ENCODE measurements at places on chromosomes 3 and 15.

DNA sequence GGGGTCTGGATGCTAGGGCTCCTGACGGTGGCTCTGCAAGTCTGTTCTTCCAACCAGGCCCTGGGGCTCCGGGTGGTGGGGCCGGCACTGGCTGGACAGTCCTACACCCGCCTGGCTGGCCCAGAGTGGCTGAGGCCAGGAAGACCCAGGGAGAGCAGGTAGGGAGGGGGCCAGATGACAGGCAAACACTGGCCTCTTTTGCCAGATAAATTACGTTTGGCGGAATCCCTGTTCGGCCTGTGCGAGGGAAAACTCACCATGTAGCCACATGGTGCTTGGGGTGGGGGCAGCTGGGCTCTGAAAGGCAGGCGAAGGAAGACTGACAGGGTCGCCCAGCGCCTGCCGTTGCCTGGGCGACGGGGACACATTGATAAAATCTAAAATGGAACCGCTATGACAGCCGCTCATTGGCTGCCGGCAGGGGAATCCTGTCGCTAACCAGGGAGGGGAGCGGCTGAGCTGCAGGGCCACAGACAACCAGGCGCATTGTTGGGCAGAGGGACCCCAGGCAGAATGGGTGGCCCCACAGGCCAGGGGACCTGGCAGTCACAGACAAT is 30.4 kb downstream of the IQSEC1 start:
- DNase-seq, result no peak

DNA sequence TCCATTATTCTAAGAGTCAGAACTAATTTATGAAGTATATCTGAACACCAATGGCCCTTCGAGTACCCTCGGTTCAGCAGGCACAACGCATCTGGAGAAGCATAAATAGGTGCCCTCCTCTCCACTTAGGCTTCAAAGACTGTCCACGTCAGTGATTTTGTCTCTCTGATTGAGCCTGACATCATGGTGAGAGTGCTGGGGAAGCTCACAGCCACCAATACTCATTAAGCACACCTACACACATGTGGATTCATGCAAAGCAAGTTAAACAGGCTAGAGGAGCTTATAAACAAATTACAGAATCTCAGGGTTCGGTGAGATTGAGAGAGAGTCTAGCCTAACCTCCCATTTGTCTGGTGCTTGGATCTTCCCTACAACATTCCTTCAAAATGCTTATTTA is 3.6 kb downstream of the CLDN1 start:
- no peak for DNase-seq

DNA sequence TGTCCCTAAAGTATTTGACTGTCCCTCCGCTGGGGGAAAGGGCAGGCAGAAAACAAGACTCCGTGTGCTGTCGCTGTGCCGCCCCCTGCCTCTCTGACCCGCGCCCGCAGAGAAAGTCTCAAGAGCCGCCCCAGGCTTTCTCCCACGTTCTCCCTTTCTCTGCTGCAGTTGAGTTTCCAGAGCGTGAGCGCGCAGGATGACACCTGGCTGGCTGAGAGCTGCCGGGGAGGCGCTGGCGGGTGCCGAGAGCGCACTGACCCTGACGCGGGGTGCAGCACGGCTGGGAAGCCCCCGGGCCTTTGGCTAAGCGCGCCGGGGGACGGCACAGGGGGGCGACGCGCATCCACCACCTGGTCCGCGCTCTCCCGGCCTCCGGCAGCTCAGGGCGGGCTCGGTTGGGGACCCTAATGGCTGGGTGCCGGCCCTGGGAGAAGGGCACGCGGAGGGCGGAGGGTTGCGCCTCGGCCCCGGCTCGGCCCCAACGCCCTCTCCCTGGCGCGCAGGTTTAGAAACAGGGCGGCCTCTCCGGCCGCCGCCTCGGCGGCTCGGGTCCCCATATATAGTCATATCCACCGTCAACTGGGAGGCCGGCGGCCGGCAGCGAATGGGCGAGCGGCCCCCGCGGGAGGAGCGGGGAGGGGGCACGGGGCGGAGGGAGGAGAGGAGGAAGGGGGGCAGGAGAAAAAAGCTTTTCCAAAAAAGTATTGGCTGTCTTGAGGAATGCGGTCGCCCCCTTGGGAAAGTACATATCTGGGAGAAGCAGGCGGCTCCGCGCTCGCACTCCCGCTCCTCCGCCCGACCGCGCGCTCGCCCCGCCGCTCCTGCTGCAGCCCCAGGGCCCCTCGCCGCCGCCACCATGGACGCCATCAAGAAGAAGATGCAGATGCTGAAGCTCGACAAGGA is at the start of gene TPM1:
TPM1 (plus strand) TSS at position 774 of the 903 bp plus-strand sequence; CDS start at position 857, 83 bp downstream.
- peak; percentile 95 for DNase-seq

- peak; percentile 83 for DNase-seq
Measured at GRCh38 chr15:95016511-95017229, 785.3 kb downstream of the MCTP2 start.

GRCh38 chr3:128996200-128996599 is 2.3 kb upstream of the CFAP92 start:
- no peak for DNase-seq

- DNase-seq, result no peak
Measured at GRCh38 chr3:139588450-139588849, 48.9 kb upstream of the RBP1 start.
